ENCODE measurements at places on chromosomes 5 and 9. TPM values are rescaled to one million over a fixed set of nuclear protein-coding genes. Genes with fewer than 3 reads are reported as not detected.

DNA sequence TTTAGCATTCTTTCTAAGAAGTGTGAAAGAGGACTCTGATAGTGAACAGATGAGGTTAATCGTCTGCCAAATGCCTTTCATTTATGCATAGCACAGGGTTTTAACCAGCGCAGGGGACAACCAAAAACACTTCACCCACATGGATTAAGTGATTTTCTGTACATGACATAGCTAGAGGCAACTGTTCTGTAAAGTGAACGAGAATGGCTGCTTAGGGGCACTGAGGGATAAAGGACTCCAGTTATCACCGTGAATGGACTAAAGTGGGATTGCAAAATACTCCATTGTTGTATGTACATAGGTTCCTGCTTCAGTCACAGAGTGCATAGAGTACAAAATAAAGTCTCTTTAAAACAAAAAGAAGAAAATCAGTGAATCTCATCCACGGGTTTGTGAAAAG, 456.8 kb downstream of the DMAC1 start:
- no peak for DNase-seq

- no peak for DNase-seq
Measured at GRCh38 chr9:76192013-76192412, 202.2 kb downstream of the RFK start.

Gene AP3B1
- total RNA-seq: 55.0 TPM

DNA sequence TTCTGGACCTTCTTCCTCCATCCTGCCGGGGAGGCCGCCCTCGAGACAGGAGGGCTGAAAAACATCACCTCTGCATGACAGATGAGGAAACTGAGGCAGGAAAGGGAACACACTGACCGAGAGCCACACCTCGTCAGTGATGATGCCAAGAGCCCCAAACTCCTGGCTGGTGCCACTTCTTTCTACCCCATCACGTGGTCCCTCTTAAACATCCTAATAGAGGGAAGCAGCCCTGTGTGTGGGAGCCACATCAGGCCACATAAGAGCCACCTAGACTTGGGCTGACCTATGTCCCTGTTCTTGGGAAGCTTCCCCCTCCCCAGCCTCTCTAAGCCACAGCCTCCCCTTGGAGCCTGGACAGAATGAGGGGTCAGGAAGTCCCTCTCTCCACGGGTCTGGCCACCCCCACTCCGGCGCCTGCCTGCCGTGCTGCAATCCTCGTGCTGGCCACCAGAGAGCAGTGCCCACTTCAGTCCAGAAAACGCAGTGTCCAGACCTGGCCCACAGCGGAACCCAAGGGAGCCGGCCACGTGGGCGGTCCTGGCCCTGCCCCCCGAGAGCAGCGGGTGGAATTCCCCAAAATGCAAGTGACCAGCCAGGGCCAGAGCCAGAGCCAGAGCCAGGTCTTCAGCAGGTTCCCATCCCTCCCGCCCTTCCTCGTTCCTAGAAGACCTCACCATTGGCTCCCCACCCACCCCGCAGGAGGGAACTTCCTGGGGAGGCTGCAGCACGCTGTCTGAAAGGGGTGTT, 54.7 kb upstream of the SARDH start:
- peak; percentile 58 for DNase-seq

DNA sequence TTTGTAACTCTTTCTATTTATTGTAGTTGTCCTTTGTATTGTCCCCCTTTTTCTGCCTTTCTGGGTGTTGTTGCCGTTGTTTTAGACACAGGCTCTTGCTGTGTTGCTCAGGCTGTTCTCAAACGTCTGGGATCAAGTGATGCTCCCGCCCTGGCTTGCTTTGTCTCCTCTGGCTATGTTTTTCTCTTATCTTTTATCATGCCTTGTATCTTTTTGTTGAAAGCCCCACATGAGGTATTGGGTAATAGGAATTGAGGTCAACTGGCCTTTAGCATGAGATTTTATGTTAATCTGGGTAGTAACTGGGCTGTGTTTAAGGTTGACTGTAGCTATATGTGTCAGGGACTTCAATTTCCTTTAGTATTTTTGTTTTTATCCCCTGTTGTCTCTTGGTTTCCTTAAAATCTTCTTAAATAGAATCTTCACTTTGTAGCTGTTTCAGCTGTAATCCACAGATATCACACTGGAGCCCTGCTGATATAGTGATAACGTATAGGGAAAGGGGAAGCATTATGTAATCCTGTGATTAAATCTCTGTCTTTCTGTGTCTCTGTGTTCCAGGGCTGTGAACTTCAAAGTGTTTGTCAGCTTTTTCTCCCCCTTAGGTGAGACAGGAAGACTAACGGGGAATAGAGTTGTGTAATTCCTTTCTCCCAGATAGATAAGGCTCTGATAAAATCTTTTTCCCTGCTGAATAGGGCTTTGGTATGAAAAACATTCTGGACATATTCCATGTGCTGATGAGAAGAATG, 25.9 kb upstream of the CACNA1B start:
- no peak for DNase-seq

Gene QRFP
- not detected for total RNA-seq

Gene LECT2
- total RNA-seq: not detected

GRCh38 chr5:181035991-181036815, 3.9 kb upstream of the BTNL9 start:
- DNase-seq: no peak

- DNase-seq: no peak
Measured at GRCh38 chr5:42768106-42768504, 11.5 kb downstream of the CCDC152 start.

Gene SLCO4C1
- 0.07 TPM for total RNA-seq

Gene C1QTNF3
- total RNA-seq: 0.53 TPM

Gene RABGAP1
- 61.7 TPM for total RNA-seq

- DNase-seq: peak; percentile 95
Measured at GRCh38 chr5:122180863-122181548, 51.7 kb downstream of the ZNF474 start.

- DNase-seq: no peak
Measured at GRCh38 chr9:109239240-109239639, 72.2 kb upstream of the FRRS1L start.

- no peak for DNase-seq
Measured at GRCh38 chr5:172797771-172798191, 26.8 kb upstream of the DUSP1 start.

DNA sequence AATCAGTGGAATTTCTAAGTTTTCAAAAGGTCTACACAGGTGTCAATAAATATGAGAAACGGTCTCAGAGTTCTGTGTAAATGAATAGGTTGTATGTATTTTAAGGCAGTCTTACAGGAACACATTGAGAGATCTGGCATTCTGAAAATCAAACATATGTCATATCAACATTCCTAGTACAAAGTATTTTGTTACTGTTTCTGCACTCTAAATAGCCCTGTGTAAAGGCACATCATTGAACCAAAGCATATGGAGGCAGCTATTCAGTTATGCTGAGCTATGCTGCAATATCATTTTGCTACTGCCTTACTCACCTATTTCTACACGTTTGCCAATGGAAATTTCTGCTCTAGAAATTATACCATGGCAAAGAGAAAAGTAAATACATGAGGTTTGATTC, 379.1 kb downstream of the KIAA0825 start:
- no peak for DNase-seq

Gene NRARP
- 0.50 TPM for total RNA-seq

- no peak for DNase-seq
Measured at GRCh38 chr5:10122076-10122726, 127.5 kb downstream of the ATPSCKMT start.

Gene PTBP3
- total RNA-seq: 73.2 TPM

- DNase-seq: no peak
Measured at GRCh38 chr9:5695860-5696259, 67.0 kb downstream of the RIC1 start.

GRCh38 chr9:83423815-83424707, 114.1 kb downstream of the FRMD3 start:
- DNase-seq: no peak

GRCh38 chr5:1791176-1791575, 8.5 kb downstream of the MRPL36 start:
- DNase-seq: no peak

- no peak for DNase-seq
Measured at GRCh38 chr9:25990376-25990775, 312.1 kb upstream of the TUSC1 start.

DNA sequence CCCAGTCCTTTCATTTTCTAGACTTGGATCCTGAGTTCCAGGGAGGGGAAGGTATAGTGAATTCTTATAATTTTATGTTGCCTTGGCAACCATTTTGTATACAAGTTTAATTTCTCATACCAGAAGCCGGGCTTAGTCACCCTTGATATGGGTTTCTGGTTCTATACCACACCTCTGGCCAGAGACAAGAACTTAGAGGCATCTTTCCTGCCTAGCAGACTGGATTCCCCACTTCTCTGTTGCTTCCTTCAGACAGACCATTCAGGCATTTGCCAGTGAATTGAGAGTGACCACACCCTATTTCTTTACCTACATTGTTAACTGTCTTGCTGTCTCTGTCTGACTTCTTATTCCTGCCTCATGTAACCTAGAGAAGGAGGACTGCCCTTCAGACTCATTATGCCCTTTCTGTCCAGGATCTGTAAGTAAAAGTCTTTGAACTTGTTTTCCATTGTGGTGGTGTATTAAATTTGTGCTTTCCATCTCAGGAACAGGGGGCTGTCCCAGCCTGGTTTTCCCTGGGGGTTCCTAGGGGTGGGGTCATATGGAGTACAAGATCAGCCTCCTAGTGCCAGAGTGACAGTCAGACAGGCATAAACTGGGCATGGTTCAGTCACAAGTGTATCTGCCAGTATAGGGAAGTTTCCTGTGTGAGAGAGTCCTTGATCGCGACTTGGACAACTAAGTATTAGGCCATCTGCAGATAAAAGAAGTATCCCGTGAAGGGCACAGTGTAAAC, 27.4 kb downstream of the TNFSF8 start:
- peak; percentile 66 for DNase-seq

- no peak for DNase-seq
Measured at GRCh38 chr9:89497257-89497963, 503 bp downstream of the SEMA4D start.

- DNase-seq: no peak
Measured at GRCh38 chr5:174052636-174053035, 7.1 kb downstream of the NSG2 start.

DNA sequence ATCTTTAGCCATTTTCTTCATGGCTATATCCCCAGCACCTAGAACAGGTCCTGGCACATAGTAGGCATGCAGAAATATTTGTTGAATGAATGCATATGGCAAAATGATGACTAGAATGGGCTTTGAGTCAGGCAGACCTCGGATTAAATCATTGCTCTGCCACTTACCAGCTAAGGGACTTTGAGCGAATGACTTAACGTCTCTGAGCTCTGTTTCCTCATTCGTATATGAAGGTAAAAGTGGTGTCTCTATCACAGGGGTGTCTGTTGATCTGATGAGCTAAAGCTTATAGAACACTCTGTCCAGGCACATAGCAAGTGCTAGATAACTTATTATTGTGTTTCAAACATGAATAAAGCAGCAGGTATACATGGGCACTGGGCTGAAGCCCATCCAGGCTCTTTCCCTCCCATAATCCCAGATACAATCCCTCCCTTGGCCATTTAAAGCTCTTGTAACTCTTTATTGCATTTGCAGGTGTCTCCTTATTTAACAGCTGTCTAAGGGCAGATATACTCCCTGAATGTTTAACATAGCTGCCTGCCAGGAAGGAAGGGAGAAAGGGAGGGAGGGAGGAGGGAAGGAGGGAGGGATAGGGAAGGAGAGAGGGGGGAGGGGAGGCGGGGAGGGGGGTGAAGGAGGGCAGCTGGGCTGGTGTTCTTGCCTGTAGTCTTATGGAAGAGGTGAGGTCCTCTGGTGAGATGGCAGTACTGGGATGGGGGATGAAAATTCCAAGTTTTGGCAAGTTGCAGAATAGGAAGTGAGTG, 23.2 kb upstream of the STXBP1 start:
- no peak for DNase-seq

DNA sequence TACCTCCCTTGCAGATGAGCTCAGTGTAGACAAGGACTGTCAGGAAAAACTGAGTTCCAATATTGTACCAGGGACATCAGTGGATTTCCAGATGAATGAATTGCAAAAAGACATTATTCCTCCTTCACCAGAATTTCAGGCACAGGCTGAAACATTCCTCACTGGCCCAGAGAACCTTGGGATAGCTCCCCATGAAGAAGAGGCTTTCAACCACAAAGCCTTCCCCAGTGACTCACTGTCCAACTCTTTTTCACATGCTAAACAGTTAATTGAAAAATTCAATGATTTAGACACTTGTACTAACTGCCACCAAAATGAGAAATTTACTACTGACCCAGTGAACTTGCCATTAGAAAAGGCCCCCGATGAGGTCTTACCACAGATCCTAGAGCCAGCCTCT, 144.5 kb downstream of the UNC13B start:
- DNase-seq: no peak

GRCh38 chr5:122151640-122152039, 22.3 kb downstream of the ZNF474 start:
- DNase-seq: peak; percentile 95

- no peak for DNase-seq
Measured at GRCh38 chr5:155295111-155295510, 281.6 kb downstream of the KIF4B start.

- DNase-seq: no peak
Measured at GRCh38 chr9:130780415-130780814, 54.6 kb upstream of the ABL1 start.

DNA sequence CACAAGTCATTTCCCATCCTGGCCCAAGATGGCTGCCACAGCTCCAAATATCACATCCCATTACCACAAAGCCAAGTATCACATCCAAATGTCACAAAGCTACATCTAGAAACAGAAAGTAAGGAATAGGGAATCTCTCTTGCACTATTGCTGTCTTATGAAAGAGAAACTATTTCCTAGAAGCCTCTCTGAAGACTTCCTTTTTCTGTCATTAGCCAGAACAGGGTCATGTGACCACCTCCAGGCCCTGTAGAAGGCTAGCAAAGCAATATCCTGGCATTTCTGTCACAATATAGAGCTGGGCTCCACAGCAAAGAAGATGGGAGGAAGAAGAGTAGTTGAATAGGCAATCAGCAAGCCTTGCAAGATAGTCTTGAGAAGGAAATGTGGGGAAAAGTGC, 99.2 kb downstream of the SH3TC2 start:
- no peak for DNase-seq

DNA sequence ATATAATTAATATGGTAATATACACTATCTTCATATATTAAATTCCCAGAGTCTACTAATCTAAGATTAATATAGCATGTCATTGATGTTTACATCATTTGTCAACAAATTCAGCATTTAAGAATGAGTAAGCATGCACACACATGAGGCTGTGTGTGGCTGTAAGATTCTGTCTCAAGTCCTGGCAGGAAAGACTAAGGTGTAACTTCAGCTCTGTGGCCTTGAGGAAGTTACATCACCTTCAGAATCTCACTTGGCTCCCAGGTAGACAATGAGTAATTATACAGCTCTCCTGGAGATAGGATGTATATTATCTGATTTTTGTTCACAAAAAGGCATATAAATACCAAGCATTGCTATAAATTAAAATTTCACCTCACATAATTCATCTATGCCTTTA, 119.4 kb upstream of the IQGAP2 start:
- peak; percentile 88 for DNase-seq

Gene TAF7
- total RNA-seq: 45.2 TPM

Gene LAMC3
- total RNA-seq: not detected
